ENCODE measurements at places on chromosomes 3 and 15. TPM values are rescaled to one million over a fixed set of nuclear protein-coding genes. Genes with fewer than 3 reads are reported as not detected.

- no peak for DNase-seq
These were observed 67.9 kb downstream of the CNTN4 start for GRCh38 chr3:2166552-2166951.

GRCh38 chr15:58699769-58700168 is 49.7 kb downstream of the ADAM10 start:
- DNase-seq, result no peak

- no peak for DNase-seq
These were observed 570.3 kb upstream of the CCDC54 start for GRCh38 chr3:106806964-106807363.

- DNase-seq, result no peak
These were observed 152.8 kb downstream of the CHDH start for GRCh38 chr3:53693451-53693850.

LTK gene
- 0.19 TPM for total RNA-seq

GOLGA8H gene
- 6.5 TPM for total RNA-seq

KIF7 gene
- 16.5 TPM for total RNA-seq
